Substantia nigra (tissue), 51 donors: ENCODE measurements at places on chromosomes 16 and 17.

DNA sequence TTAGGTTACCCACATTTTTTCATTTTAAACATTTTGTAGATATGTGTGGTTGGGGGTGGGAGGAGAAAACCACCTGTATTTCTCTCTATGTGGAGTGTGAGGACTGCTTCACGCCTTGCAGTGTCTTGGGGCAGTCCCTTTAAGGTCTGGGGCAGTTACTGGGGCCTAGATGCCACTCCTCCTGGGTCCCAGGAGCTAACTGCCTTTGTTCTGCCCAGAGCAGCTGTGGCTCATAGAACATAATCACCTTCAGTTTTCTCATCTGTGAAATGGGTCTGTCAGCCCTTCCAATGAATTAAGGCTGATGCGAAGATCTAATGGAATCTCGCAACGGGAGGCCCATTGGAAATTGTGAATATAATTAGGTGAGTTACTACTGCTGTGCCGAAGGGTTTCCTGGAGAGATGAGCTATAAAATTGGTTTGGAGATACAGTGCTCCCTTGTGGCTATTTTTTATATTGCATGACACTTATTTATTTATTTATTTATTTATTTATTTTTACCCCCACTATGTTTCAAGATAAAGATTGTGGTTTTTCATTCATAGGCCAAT is 22.9 kb downstream of the DHRS7C start:
- no peak for DNase-seq

- DNase-seq, result no peak
Observed at GRCh38 chr16:57503366-57503765, 17.1 kb upstream of the DOK4 start.

- no peak for DNase-seq
Observed at GRCh38 chr16:57013229-57013628, 23.9 kb downstream of the NLRC5 start.

- no peak for DNase-seq
Observed at GRCh38 chr16:79901522-79901921, 301.0 kb upstream of the MAF start.

GRCh38 chr16:88798772-88799455 is 4.7 kb upstream of the CDT1 start:
- DNase-seq, result no peak

DNA sequence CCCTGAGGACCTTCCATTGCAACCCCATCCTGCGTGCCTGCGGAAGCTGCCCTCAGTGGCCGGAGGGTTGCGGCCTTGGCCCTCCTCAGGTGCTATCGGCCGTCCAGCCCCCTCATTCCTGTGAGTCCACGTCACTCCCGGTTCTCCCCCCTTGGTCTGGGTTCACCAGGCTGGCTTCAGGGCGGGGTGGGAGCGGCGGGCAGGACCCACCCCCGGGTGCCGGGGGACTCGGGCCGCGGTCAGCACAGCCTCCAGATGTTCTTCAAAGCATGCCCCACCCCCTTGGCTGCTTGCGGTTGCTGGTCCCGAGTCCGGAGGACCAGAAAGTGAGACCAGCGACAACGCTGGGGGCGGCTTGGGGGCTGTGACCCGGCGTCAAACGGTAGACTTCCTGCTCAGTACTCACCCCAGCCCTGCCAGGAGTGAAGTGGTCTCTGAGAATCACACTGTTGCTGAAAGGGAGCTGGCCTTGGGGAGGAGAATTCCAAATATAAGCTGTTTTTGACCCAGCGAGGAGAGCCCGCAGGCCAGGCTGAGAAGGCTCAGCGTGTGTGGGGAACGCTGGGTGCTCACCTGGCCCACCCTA is 4.5 kb downstream of the ZNF469 start:
- DNase-seq, result no peak

- no peak for DNase-seq
Observed at GRCh38 chr16:54177052-54177861, 109.3 kb downstream of the IRX3 start.

DNA sequence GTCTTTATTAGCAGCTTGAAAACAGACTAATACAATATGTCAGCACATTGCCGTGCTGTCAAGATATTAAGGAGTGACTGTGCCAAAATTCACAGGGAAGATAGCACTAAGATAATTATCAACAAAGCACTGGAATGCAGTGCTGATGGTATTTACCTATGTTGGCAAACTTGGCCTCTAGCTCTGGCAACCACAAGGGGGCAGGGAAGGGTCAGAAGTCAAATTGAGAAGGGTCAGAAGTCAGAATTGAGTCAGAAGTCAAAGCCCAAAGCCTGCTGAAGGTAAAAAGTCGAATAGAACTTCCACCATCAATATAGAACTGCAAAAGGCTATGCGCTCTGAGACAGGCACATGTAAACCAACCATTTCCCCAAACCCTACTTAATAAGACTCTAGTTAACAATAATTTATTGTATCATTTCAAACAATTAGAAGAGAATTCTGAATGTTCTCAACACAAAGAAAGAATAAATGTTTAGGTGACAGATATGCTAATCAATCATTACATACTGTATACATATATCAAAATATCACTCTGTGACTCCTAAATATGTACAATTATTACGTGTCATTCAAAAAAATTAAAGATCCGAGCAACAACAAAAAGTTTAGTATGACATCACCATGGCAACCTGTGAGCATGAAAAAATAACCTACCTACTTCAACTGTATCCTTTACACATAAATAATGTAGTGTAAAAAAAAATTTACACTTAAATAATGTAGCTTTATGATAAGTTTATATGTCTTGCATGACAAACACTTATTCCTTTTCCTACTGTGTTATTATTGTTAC is 916.1 kb downstream of the KCNJ2 start:
- no peak for DNase-seq

GRCh38 chr16:9518051-9518450 is 426.6 kb downstream of the HAPSTR1 start:
- DNase-seq, result peak; percentile 13

GRCh38 chr17:77862890-77863813 is 95.4 kb upstream of the TNRC6C start:
- DNase-seq, result no peak

DNA sequence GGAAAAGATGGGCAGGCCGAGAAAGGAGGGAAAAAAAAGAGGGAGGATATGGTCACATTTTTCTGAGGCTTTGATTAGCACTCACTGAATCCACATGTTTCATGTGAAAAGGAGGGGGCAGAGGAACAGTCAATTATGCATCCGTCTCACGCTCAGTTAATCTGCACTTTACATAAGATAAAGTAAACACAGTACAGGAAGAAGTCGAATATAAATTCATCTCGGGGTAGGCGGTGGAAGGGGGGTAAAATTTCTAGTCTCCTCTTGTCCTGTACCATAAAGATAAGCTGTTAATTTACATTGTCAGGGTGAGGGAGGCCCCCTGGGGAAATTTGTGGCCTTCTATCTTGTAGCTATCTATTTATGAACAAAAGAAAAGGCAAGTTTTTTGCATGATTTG is 73.1 kb upstream of the CES5A start:
- DNase-seq, result no peak

DNA sequence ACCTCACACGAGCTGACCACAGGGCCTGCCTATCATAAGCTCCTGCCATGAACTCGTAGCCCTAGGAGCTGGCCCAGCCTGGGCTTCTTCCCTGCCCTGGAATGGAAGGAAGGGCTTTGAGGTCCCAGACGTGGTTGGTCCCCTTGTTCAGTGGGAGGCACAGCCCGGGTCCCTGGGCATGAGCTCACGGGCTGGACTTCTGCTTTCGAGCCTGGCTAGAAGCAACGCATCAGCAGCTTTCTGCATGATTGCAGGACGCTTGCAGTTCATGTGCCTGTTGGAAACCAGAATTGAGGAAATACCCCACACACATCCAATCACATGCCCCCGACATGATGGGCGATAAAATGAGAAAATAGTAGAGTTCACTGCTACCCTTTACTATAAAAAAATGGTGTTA is 293.3 kb downstream of the MAF start:
- peak; percentile 54 for DNase-seq
